Psoas muscle (tissue), 8 donors: ENCODE measurements at places on chromosomes 7 and 10. TPM values are rescaled to one million over a fixed set of nuclear protein-coding genes. Genes with fewer than 3 reads are reported as not detected.

GRCh38 chr10:76115471-76116155, 684.2 kb downstream of the LRMDA start:
- DNase-seq = peak; percentile 60

The PLEKHS1 gene
- not detected for total RNA-seq

GRCh38 chr7:47354071-47354470, 227.8 kb downstream of the TNS3 start:
- no peak for DNase-seq

The SORCS1 gene
- 0.22 TPM for total RNA-seq

The GNAT3 gene
- total RNA-seq = not detected

GRCh38 chr10:92342796-92343195, 51.8 kb downstream of the MARCHF5 start:
- DNase-seq = no peak

DNA sequence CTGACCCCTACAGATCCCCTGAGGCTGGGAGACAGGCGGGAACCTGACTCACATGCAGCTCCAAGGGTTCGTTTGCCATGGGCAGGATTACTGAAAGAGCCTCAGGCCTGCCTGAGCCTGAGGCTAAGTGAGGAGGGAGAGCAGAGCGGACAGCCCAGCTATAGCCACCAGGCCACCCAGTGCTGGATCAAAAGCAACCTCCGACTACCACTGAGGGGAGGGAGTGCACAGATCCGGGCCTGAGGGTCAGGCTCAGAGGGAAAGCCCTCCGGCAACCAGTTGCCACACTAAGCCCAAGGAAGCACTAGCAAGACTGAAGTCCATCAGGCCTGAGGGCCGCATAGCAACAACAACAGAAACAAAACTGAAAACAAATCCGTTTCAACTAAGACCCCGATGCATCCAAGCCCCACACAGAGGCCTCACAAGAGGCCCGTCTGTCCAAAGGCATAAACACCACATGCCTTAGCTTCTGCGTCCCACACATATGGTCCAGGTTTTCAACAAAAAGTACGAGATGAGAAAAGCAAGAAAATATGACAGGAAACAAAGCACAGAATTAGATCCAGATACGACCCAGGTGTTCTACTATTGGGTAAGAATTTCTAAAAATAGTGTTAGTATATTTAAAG, 92.5 kb upstream of the VIPR2 start:
- DNase-seq = no peak

The CPA2 gene
- total RNA-seq = not detected

GRCh38 chr10:75663947-75664664, 232.7 kb downstream of the LRMDA start:
- no peak for DNase-seq

The RTKN2 gene
- not detected for total RNA-seq

The MKI67 gene
- total RNA-seq = 0.84 TPM
